Ovary (tissue), 10 donors: ENCODE measurements at places on chromosomes 2 and 18. TPM values are rescaled to one million over a fixed set of nuclear protein-coding genes. Genes with fewer than 3 reads are reported as not detected.

GRCh38 chr2:43642363-43642762 lies 5.3 kb downstream of the PLEKHH2 start:
- no peaks in the 10 kb centered on the region for H3K4me1 ChIP-seq
- H3K27me3 ChIP-seq = no peaks in the 10 kb centered on the region
- H3K27ac ChIP-seq = no peak overlapping the region
- H3K4me3 ChIP-seq = no peak overlapping the region

- H3K27me3 ChIP-seq = no peaks in the 10 kb centered on the region
- peak overlapping the region; percentile 3 for H3K4me3 ChIP-seq
- H3K36me3 ChIP-seq = no peaks in the 10 kb centered on the region
Measured at GRCh38 chr2:64327510-64328414, 126.2 kb upstream of the LGALSL start.

GRCh38 chr2:237297421-237298150 lies 116.4 kb downstream of the COL6A3 start:
- H3K36me3 ChIP-seq = no peaks in the 10 kb centered on the region
- H3K27me3 ChIP-seq = no peaks in the 10 kb centered on the region
- peak overlapping the region; percentile 55 for H3K27ac ChIP-seq
- DNase-seq = no peak
- H3K4me1 ChIP-seq = peaks cover 10% of the 10 kb centered on the region

DNA sequence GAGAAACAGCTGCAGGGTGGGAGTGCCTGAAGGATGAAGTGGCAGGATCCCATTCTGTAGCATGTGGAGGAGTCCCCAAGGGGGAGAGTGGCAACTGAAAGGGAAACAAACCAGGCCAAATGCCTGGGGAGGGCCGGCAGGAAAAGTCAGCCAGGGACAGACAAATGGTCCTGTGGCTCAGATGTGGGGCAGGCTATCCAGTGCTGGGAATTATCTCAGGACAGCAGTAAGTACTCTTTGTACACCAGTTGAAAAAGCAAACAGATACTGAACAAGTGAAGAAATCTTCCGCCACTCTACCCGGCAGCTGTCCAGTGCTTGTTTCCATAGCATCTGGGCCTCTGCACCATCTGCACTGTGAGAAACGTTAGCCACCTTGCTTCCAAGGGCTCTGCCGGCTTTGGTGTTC lies 408.9 kb downstream of the LRATD1 start:
- no peaks in the 10 kb centered on the region for H3K36me3 ChIP-seq
- no peaks in the 10 kb centered on the region for H3K27me3 ChIP-seq
- H3K4me1 ChIP-seq = no peaks in the 10 kb centered on the region
- no peak overlapping the region for H3K27ac ChIP-seq
- no peak for DNase-seq

GRCh38 chr2:130891966-130892365 lies 55.3 kb downstream of the ARHGEF4 start:
- no peaks in the 10 kb centered on the region for H3K4me1 ChIP-seq
- H3K36me3 ChIP-seq = no peaks in the 10 kb centered on the region
- DNase-seq = no peak
- no peaks in the 10 kb centered on the region for H3K27me3 ChIP-seq
- no peak overlapping the region for H3K4me3 ChIP-seq

GRCh38 chr2:98350411-98350810 lies 4.2 kb downstream of the CNGA3 start:
- no peak for DNase-seq
- no peaks in the 10 kb centered on the region for H3K36me3 ChIP-seq
- peaks cover 4% of the 10 kb centered on the region for H3K27me3 ChIP-seq

DNA sequence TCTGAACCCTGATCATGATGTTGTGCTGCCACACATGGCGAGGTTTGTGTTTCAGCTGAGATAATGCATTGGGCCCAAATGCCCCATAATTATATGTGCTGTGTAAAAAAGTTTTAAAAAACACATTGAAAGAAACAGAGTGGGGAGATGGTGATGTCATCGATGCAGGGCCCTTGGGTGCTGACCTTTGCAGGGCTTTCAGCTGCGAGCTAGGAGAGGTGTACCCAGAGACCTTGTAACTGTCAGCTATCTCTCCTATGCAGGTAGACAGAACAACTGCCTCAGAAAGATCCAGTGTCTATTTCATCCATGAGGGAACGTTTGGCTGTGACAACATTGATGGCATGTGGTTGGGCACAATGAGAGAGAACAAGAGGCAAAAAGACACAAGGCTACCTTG lies 286.9 kb upstream of the CELF4 start:
- no peak overlapping the region for H3K27ac ChIP-seq
- H3K4me1 ChIP-seq = no peaks in the 10 kb centered on the region
- no peak overlapping the region for H3K4me3 ChIP-seq

DNA sequence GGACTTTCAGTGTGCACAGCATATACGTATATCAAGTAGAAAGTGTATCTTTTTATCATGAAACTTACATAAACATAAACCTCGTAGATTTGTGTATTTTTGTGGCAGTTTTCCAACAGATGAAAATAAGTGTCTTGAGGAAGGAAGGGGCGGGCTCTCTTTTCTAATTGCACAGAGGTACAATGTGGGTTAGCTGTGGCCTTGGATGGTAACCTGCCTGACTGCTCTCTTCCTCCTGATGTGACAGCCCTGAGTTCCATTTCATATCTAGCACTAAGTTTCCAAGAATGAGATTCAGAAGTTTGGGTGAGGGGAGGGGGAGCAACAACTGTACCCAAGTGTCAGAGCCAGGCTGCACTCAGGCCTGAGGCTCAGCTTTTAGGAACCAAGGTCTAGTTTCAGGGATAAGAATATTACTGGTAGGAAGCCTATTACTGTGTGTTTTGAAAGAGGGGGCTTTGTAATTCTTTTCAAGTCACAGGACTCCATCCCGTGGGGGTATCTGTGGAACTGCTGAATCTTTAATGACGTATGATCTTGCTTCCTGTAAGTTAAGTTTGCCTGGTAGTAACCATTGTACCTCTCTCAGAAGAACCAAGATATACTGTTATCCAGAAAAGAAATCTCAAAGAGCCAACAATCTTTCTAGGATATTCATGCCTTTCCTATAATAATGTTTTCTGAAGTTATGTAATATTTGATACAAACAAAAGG lies 483.7 kb downstream of the PTPRM start:
- H3K27ac ChIP-seq = no peak overlapping the region
- no peaks in the 10 kb centered on the region for H3K36me3 ChIP-seq
- no peak overlapping the region for H3K4me3 ChIP-seq
- H3K4me1 ChIP-seq = peaks cover 2% of the 10 kb centered on the region

The ATP6V1C2 gene
- total RNA-seq = 0.17 TPM

The DAPL1 gene
- 1.6 TPM for total RNA-seq
